ENCODE measurements at places on chromosomes 2 and 18.

- DNase-seq = no peak
Observed at GRCh38 chr2:216540920-216541319, 42.3 kb downstream of the RPL37A start.

GRCh38 chr2:175599966-175600831 lies 401.9 kb downstream of the LNPK start:
- DNase-seq = no peak

DNA sequence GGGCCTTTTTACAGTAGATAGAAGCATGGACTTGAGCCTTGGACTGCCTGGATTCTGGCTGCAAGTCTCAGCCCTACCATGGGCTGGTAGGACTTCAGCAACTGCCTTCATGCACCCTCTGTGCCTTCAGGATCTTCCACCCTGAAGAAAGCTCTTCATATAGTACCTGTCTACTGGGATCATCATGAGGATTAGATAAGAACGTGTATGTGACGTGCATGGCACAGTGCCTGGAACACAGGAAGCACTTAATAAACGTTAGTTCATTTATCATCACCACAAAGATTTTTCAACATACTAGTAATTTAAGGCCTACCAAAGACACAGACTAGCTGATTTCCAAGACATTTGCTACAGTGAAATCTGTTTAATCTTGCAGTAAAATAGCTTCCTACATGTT lies 53.2 kb upstream of the ITM2C start:
- no peak for DNase-seq

DNA sequence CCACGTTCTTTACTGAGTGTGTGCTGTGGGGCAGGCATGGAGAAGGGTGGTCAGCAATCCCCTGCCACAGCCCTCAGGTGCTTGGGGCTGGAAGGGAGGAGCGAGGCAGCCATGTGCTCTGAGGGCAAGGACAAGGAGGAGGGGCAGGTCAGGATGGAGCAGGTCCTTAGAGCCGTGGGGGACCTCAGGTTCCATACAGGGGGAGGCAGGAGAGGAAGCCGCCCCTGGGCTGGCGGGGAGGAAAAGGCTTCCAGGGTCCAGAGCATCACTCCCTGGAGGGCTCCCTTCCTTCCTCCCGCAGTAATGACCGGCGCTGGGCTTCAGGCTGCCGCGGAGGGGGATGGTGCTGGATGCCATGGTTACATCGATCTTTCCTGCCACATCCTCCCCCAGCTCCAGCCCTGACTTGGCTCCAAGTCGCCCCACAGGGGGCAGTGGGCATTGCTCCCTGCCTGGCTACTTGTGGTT lies 6.6 kb downstream of the GAREM2 start:
- no peak for DNase-seq

- DNase-seq = no peak
Observed at GRCh38 chr2:233013650-233014049, 594 bp upstream of the NGEF start.

DNA sequence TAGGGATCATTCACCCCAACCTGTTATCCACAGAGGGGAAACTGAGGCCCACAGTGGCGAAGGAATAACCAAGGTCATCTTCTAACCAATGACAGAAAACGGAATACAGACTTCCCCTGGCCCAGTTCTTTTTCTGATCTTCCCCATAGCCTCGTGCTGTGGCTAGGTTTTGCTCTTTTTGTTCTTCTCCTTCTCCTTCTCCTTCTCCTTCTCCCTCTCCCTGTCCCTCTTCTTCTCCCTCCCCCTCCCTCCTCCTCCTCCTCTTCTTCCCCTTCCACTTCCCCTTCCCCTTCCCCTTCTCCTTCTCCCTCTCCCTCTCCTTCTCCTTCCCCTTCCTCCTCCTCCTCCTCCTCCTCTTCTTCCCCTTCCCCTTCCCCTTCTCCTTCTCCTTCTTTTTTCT lies 12.9 kb upstream of the TWIST2 start:
- no peak for DNase-seq

GRCh38 chr2:134773335-134773734 lies 54.5 kb upstream of the TMEM163 start:
- DNase-seq = no peak

GRCh38 chr2:15693926-15694588 lies 102.4 kb downstream of the DDX1 start:
- no peak for DNase-seq

GRCh38 chr2:109266496-109266895 lies 137.5 kb downstream of the SH3RF3 start:
- DNase-seq = no peak

GRCh38 chr18:76126327-76126726 lies 368.7 kb downstream of the ZNF516 start:
- DNase-seq = no peak

DNA sequence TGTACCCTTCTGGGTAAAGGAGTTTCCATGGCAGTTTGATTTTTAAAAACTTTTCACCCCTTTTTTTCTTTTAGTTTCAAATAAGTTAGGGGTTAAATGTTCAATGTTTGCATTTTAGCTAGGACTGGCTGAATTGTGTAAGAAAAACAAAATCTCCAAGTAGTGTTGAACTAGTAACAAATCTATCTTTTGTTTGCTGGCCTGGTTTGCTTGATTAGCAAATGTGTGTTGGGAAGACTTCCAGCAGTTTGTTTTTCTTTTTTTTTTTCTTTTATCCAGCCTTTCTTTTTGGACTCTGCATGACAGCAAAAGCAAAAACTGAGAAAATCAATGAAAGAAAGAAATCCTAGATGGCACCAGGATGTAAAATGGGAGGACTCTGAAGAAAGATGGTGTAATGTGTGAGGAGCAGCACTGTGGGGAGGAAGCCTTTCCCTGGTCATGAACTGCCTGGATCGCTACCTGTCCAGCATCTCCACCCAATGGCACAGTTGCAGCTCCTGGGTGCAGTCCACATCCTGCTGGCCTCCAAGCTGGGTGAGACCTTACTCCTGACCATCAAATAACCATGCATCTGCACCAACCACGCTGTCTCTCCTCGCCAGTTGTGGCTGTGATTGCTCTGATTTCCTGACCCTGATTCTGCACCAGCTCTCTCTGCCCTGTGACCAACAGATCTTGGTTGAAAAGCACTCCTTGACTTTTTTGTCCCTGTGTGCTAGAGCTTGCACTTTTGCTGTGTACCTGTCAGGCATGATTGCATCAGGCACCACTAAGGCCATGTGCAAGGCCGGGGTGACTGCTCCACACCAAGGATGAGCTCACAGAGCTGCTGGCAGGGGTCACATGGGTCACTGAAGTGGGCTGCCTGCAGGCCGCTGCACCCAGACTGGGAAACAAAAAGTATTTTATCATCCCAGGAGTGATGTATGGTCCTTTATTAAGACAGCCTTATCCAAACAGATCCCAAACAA lies 71.2 kb upstream of the ZNF236 start:
- no peak for DNase-seq

GRCh38 chr2:68287580-68288441 lies 31.9 kb downstream of the CNRIP1 start:
- DNase-seq = no peak

DNA sequence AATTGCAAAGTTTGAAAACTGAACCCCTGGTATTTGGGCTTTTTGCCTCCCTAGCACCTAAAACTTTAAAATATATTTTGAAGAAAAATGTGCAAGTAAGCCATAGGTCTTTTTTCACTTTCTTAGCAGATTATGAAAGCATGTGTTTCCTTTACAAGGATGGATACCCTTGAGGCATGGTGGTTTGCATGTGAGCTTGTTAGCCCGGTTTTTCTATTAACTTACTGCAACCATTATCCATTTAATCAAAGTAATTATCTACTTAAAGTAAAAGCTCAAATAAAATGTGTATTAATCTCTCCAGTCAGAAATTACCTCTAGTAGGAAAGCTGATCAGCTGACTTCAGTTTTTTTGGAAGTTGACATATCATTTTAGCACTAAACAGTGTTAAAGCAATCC lies 140.6 kb downstream of the EML6 start:
- DNase-seq = no peak

DNA sequence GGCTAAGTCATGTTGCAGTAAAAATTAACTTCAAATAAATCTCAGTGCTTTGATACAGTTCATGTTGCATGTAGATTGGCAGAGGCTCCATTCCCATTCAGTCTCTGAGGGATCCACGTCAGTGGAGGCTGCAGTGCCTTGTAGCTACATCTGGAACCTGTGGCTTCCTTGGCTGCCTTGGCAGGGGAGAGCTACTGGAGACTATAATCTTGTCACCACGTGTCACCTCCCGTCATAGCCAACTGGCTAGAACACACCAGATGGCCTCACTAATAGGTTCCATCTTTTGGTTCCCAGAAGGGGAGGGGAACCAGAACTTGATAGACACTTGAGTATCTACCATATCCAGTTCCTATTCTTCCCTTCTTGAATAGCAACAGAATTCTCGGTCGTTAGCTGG lies 28.4 kb downstream of the E2F6 start:
- DNase-seq = no peak

- DNase-seq = no peak
Observed at GRCh38 chr2:28231110-28231631, 161.5 kb upstream of the FOSL2 start.

- no peak for DNase-seq
Observed at GRCh38 chr2:190079160-190079559, 16.6 kb upstream of the MSTN start.

DNA sequence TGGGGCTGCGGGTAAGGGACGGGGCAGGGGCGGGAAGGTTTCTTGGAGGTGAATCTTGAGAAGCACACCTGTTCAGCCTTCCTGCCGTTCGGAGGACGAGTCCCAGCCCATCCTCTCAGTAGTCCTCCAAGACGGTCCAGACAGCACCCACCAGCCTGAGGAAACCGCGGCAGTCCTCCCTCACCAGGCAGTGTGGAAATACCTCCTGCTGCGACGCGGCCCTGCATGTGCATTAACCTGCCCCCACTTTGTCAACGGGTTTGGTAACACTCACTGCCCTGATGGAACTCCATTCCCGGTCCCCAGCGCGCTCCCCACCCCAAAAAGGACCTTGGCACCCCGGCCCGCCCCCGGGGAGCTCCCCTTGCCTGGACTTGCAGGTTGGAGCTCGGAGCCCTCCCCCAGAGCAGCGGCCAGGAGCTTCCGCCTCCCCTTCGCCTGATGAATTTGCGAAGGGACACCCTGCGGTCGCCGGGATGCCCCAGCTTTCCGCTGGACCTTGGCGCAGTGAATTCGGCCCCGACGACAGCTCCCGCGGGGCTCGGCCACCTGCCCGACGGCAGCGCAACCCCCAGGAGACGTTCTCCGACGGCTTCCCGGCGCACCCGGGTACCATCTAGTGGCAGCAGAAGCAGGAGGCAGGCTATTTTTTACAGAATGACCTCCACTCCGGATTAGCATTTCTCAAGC lies 31.5 kb downstream of the ACVR1C start:
- peak; percentile 2 for DNase-seq

DNA sequence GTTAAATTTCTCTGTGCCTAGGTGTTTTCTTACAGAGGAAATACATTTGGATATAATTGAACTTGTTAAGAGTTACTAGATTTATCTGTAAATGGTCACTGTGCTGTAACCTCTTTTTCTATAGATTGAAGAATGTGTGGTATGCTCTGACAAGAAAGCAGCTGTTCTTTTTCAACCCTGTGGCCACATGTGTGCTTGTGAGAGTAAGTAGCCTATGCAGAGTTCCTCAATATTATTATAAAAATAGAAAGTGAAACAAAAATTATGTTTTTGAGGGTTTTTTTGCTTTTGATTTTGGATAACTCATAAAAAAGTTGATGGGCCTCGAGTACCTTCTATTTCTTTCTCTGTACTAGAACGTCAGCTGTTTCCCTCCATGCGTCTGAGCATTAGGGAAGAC lies 112.4 kb downstream of the MIB1 start:
- DNase-seq = no peak

DNA sequence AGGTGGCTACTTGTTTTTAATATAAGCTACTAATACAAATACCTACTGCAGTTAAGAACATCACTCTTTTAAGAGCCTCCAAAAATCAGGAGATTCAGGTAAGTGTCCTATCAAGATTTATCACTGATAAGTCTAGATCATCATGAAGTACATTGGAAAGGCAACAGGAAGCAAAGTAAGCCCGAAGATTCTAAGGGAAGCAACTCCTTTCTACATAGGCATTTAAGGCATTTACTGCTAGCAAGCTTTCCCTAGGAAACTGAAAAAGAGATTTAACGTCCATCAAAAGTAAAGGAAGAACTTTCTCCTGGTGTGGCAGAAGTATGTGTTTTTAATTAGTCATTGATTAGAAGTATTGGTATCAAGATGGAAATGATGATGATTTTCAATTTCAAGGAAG lies 3.7 kb downstream of the STK17B start:
- no peak for DNase-seq

DNA sequence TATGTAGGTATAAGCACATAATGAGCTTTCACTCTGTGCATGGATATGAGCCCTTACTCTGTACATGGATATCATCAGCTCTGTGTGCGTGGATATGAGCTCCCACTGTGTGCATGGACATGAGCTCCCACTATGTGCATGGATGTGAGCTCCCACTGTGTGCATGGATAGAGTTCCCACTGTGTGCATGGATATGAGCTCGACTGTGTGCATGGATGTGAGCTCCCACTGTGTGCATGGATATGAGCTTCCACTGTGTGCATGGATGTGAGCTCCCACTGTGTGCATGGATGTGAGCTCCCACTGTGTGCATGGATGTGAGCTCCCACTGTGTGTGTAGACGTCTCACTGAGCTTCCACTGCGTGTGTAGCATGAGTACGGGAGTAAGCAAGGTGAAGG lies 149.3 kb upstream of the ALKAL2 start:
- no peak for DNase-seq

DNA sequence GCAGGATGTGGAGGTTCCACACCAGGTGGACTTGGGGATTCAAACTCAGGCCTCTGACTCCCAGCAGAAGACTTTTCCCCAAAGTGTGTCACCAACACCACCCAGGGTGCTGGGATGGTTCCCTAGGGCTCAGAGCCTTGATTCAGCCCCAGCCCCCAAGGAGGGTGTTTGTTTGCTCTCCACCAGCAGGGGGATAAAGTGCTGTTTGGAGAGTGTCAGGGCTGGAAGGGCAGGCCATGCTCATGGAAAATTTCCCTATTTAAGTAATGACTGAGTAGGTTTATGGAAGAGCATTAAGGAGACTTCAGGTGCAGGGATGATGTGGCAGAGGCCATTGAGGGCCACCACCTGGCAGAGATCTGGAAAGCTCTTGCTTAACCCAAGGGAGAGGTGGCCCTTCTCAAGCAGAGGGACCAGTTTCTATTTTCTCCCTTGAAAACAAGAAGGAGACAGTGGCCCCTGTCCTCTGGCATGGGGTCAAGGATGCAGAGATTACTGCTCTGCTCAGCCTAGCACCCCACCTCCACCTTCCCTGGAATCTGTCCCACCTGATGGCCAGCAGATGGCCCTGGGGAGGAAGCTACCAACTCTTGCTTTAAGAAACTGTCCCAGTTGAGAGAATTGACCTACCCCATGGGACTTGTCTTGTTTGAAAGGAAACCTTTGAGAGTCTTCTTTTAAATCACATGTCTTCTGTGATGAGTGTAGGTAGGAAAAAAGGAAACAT lies 122.1 kb downstream of the ACOXL start:
- peak; percentile 42 for DNase-seq

- peak; percentile 70 for DNase-seq
Observed at GRCh38 chr18:11908182-11909060, at the start of gene MPPE1. Gene MPPE1 (minus strand): TSS chr18:11908317. CDS start chr18:11897264, 11,053 bp downstream.

Measured in SW 1271 (cell line).